RWPE2 (cell line): ENCODE measurements at places on chromosomes 7 and 10.

GRCh38 chr7:65967361-65968155 lies 14.5 kb downstream of the GUSB start:
- no peak for DNase-seq

DNA sequence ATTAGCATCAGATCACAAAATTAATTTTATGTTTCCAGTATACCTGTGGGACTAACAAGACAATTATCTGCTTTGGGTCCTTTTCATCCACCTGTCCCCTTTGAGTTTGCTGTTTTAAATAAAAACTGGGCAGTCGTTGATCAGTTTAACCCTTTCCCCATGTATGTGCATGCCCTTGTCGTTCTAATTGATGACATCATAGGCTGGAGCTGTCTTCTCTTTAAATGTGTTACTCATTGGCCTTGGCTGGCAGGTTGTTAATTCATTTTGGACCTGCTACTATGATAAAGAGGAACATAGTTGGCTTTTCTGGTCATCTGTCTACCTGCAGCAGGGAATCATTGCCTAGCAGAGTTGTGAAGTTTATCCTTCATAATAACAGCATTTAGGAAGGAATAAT lies 53.8 kb downstream of the TASOR2 start:
- no peak for DNase-seq

GRCh38 chr10:62109587-62110293 lies 158.9 kb downstream of the RTKN2 start:
- DNase-seq, result no peak

DNA sequence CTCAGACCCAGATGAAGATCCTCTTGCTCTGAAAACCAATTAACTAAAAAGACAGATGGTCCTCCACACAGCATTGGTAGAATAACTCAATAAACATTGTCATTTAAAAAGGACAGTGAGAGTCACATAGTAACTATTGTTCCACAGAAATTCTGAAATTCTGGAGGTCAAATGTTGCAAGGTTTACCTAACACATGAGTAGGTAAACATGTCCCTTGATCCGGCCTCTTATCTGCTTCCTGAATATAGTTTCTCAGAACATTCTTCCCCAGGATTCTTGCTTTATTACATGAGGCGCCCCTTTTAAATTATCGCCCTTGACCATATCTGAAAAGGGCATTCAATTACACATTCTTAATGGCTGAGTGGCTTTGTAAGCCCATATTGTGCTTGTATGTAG lies 270.7 kb downstream of the SEMA3D start:
- DNase-seq, result no peak

DNA sequence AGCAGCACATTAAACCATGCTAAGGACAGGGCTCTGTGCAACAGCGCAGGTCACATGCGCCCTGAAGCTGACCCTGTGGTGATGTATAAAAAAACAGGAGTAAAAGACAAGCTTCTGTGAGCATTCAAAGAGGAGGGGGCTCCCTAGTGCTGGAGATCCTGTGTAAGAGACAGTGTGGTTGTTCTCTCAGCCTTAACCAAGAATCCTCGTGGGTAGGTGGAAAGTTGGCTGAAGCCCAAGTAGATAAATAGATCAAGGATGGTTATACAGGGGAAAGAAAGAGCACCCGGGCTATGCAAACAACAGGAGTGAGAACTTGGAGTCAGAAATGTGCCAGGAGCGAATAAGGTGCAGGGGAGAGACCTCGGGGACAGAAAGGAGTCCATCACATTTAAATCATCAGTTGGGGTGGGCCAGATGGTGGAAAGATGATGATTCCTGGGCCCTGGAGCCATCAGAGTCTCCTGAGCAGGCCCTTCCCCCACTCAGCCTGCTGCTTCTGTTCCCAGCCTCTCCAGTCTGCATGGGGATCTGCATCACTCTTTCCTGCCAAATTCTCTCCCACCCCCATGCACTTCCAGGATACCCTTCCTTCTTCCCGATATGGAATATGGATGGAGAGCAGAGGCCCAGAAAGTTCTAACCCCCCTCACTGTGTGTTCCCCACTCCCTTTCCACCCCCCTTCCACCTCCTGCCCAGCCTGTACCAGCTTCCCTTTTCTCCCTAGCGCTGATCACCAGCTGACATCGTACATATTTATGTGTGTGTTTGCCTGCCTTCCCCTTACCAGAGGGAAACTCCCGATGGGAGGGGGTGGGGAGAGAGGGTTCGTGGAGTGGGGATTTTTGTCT lies 78.1 kb upstream of the PRR15 start:
- no peak for DNase-seq

GRCh38 chr10:15088428-15089261 lies at the start of gene ACBD7:
TSS of gene ACBD7 (minus strand) at chr10:15088776. CDS start at chr10:15088728, 48 bp downstream.
- peak; percentile 74 for DNase-seq
